Vagina (tissue), 2 donors: ENCODE measurements at places on chromosomes 5 and 9.
A peak's percentile ranks its signal among the peaks of the same experiment; 100 is the strongest.

GRCh38 chr5:90657788-90658187, 99.2 kb downstream of the ADGRV1 start:
- DNase-seq, result no peak

DNA sequence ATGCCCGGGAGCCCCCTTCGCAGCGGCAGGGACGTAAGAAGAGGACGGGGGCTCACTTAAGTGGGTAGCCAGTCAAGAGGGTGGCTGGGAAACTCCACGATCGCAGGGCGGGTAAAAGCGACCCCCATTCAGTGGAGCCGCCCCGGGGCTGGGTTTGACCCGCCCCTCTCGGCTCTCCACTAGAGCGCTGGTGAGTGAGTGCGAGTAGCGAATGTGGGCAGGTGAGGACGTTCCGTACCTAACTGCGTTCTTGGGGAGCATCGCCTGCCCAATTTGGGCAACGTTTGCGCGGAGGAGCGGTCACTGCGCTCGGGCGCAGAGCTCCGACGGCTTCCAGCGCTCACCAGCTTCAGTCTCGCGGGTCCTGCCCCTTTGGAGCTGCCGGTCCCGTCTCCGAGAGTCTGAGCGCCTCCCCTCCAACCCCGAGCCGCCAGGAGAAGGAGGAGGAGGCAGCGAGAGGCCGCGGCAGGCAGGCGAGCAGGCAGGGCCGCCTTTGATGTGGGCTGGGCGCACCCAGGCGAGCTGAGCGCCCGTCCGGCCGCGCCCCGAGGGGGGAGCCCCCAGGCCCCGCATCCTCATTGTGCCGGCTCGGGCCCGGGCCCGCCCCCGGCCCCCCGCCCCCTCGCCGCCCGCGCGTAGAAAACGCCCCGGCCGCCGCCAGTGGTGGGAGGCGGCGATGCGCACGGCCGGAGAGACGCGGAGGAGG, at the start of gene FGF18:
Gene FGF18, plus strand, starts transcription at position 666 of the 706 bp plus-strand sequence. CDS start 553 bp downstream, outside the sequence.
- peak; percentile 71 for DNase-seq

GRCh38 chr5:21654-22233, 70.2 kb upstream of the PLEKHG4B start:
- DNase-seq, result no peak

DNA sequence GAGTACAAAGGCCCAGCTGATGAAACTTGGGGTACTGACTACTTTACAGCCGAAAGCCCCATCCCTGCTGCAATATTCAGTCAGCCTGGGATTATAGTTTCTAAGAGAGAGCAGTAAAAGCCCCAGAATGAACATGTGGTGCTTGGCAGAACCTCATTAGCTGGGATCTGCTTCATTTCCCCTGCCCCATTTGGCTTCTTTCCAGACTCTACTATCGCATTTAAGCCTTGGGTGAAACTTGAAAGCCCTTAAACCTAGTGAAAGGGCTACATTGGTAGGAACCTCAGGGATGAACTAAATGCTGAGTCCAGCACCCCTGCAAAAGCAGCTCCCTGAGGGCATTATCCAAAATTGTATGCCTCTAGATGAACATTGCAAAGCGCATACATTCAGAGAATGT, 631.1 kb downstream of the ACTL7B start:
- DNase-seq, result no peak

DNA sequence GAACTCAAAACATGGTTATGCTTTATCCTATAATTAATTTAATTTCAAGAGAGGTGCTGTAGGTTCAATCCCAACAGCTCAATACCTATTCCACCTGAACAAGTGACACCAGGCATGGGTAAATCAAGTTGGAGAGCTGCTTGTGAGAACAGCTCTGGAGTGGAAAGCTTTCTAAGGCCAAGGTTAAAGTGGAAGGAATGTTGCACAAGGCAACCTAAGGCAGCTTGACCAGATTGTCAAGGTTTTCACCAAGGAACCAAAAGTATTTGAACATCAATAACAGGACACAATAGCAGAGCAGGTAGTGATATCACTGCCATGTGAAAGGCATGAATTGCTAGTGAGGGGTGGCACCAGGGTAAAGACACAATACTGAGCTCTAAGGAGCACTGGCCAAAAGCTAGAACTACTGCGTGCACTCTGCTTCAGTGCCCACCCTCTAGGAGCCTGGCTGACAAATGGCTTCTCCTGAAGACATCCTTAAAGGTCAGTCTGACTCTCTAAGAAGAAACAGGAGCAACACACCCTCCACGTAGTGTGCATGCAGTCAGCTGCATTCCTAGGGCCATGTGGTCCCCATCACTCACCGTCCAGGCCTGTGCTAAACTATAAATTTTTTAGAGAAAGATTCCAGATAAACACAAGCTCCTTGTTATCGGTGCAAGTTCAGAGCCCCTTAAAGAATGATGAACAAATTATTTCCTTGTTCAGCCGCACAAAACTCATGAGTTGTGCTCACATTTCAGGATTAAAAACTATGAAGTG, 677.7 kb upstream of the KLF4 start:
- DNase-seq, result no peak

GRCh38 chr9:136711751-136712689, at the start of gene DIPK1B:
Gene DIPK1B, plus strand, starts transcription at chr9:136712572. Its CDS starts 94 bp downstream, at chr9:136712666.
- no peak for DNase-seq

- DNase-seq, result no peak
These were observed 207.2 kb downstream of the NFIB start for GRCh38 chr9:14106699-14107098.

DNA sequence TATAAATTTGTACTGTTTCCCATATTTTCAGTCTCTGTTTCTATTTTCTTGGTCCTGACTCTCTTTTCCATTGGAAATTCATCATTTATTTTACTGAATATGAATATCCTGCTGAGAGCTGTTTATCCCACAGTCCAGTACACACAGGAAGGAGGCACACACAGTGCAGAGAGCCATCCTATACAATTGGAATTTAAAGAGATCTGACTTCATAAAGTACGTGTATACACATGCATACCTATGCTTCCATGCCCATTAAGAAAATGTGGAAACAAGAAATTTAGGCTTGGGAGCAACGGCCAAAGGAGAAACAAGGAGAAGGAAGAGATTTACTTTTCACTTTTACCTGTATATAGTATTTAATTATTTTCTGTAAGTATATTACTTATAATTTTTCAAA, 99.2 kb downstream of the NFIB start:
- no peak for DNase-seq
